ENCODE measurements at places on chromosomes 12 and 14. TPM values are rescaled to one million over a fixed set of nuclear protein-coding genes. Genes with fewer than 3 reads are reported as not detected.

GRCh38 chr14:93042968-93043940 is 72.5 kb downstream of the ITPK1 start:
- peak; percentile 15 for DNase-seq

PPP1R1A gene
- not detected for total RNA-seq

LALBA gene
- not detected for total RNA-seq

MUCL1 gene
- total RNA-seq: not detected

- no peak for DNase-seq
Measured at GRCh38 chr14:104690861-104691455, 1.5 kb downstream of the INF2 start.

DNA sequence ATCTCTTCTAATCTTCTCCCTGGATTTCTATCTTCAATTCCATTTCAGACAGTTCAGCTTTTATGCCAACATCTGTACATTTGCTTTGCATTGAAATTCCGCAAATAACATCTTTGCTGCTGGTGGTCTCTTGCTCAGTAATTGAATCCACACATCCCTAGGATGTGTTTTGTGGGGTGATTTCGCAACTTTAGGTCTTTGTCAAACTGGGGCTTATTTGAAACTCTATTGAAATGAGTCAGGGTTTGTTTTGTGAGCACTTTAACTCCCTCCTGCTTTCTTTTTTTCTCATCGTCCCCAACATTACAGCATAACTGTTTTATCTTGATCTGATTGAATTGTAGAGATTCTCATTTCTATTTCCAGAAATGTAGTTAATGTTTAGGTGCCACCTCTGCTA is 404.3 kb downstream of the NPAS3 start:
- no peak for DNase-seq

- DNase-seq: no peak
Measured at GRCh38 chr14:103160321-103161053, 37.2 kb downstream of the TNFAIP2 start.

DNA sequence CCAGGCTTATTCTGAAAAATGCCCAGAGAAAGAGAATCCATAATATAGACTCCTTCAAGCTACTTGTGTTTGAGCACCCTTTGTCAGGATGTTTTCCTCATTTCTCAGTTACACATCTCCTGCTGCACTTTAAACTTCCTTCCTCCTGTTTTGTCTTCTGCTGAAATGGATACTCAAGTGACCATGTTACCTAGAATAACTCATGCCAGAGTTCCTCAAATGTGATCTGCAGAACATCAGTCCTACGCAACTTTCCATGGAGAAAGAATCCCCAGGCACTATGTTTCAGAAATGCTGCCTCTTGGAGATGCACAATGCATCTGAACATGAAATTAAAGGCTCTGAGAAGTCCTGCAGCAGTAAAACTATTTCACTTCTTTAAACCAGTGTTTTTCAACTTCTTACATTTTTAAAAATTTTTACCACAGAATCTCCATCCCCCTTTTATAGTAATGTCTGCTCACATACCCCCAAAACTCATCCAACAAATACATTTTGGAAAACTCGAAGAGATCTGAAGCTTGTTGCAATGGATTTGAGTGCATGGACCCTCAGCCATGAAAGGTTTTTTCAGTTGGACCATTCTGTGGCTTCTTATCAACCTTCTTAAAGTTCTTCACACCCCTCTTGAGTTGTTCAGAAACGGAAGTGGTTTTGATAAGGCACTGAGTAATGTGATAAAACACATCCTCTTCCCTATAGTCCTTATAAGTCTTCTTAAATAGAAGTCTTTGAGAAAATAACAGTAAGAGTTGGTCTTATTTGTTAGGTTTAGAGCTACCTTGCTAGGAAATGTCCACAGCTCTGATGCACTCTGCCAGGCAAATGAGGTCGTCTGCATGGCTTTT is 84.5 kb upstream of the KCNA1 start:
- no peak for DNase-seq

- DNase-seq: no peak
Measured at GRCh38 chr12:92370828-92371227, 225.2 kb upstream of the BTG1 start.

GRCh38 chr14:74573421-74574089 is 38.5 kb downstream of the LTBP2 start:
- no peak for DNase-seq

DNA sequence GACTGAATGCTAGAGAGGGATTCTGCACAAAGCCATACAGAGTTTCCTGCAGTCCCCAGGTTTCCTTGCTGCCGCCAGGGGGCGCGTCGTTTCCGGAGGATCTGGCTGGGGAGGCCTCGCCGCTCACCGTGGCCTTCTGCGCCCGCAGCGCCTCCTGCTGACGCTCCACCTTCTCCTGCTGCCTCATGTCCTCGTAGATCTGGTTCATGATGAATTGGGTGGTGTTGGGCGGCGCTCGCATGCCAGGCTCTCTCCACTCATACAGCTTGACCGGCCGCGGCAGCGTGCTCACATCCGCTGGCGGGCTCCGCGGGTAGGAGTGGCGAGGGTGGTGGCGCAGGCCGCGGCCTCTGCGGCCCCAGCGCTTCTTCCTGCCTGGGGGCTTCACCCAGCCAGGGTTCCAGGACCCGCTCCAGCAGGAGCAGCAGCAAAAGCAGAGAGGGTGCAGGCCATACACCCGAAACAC is 987 bp downstream of the CCER1 start:
- no peak for DNase-seq

PLXNC1 gene
- total RNA-seq: not detected

DNA sequence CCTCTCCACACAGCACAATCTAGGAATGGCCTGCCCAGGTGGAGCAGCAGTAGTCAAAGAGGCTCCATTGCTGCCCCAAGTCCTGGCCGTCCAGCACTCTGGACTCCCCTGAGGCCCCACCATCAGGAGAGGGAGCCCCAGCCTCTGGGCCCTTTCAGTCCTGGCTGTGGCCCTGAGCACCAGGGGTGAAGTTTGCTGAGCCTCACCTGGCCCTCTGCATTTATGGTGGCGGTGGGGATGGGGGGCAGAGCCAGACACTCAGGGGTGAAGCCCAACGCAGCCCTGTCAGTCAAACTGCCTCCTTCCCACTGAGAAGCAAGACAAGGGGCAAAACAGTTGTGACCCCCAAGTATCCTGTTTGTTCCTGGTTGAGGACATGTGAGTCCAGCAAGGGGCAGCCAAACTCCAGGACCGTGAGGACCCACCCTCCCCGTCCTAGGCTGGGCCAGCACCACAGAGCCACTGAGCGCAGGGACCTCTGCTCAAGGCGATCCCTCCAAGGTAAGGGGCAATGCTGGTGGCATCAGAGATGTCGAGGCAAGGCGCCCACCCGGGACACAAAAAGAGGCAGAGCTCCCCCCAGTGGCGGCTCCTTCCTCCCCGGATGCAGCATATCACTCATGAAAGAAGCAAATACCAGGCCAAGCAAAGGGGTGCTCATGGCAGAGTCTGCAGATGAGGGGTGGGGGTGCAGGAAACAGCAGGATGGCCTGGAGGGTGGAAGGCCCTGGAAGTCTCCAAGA is 4.8 kb upstream of the AMN start:
- peak; percentile 13 for DNase-seq

IFI27L2 gene
- 99.6 TPM for total RNA-seq

CLBA1 gene
- 9.1 TPM for total RNA-seq

PRH2 gene
- total RNA-seq: not detected

GRCh38 chr14:75260025-75260763 is 18.4 kb upstream of the FOS start:
- no peak for DNase-seq

TMEM179 gene
- total RNA-seq: 3.8 TPM

DNA sequence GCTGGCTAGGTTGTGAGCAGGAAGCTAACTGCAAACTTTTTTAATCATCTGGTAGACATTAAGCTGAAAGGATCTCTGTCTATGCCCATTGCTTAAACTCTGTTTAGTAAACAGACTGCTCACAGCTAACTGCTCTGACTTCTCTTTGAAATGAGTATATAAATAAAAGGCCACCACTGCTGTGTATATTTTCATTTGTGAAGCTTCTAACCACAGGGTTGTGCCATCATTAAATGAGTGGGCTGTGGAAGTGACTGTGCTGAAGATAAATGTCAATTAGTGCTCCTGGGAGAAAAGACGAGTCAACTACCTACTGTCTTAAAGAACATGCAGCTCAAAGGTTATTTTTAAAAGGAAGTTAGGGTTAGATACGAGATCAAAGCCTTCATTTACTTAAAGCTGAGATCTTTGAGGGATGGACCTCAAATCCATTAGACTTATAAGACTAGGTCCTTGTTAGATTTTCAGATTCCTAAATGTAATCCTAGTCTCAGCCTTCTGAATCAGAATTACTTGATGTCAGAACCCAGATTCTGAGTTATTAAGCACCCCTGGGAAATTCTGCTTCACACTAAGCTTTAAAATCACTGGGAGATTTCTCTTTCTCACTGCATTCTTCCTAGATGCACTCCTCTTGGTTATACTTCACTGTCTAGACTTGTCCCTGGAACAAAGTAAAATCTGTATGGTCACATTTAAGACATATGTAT is 213.1 kb upstream of the FLRT2 start:
- no peak for DNase-seq

DNA sequence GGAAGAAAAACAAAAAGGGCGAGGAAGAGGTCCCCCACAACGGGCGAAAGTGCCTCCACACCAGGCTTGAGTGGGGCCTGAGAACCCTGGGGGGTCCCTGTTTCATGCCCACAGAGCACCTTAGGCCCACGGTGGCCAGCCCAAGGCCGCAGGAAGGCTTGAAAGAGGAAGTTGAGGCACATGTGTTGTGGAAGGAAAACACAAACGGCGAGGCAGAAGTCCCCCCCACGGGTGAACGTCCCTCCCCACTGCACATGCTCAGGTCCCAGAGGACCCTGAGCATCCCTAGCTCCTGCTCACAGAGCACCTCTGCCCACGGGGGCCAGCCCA is 371.5 kb downstream of the ALG10 start:
- DNase-seq: no peak

NTS gene
- 0.40 TPM for total RNA-seq

FOXN3 gene
- total RNA-seq: 8.7 TPM

TSHR gene
- total RNA-seq: not detected

TMEM229B gene
- 0.20 TPM for total RNA-seq

GLS2 gene
- total RNA-seq: not detected

GRCh38 chr12:115223322-115223721 is 539.3 kb upstream of the TBX3 start:
- DNase-seq: no peak

DNA sequence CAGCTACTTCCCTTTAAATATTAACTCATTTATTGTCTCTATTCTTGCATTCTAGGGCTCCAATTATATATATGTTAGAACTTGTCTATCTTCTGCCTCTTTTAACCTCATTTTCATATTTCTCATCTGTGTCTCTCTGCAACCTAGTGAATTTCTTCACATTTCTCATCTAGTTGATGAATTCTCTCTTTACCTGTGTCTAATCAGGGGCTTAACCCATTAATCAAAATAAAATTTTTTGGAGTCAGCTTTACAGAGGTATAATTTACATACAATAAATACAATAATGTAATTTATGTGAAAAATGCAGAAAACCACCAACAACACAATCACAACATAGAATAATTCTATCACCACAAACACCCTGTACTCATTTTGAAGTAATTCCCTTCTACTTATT is 255.2 kb downstream of the SOX5 start:
- DNase-seq: no peak

DNA sequence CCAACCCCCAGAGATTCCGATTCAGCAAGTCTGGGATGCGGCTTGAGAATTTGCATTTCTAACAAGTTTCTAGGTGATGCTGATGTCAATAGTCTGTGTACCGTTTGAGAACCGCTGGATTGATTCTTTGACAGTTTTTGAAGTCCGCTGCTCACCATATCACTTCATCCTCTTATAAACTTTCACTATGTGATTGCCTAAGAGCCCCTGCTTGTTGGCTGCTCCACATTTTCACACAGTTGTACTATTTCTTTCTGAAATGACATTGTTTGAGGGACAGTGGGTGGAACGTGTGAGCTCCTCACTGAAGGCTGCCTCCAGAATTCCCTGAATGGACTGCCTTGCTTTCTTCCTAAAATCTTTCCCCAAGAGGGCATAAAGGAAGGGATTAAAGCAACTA is 7.7 kb downstream of the C3AR1 start:
- DNase-seq: no peak

ANKRD13A gene
- total RNA-seq: 15.8 TPM

- no peak for DNase-seq
Measured at GRCh38 chr14:64605926-64606685, 56.3 kb downstream of the PPP1R36 start.

GRCh38 chr14:58071341-58071740 is 80.7 kb downstream of the ARMH4 start:
- DNase-seq: no peak

GRCh38 chr14:103108749-103109207 is 14.3 kb downstream of the EXOC3L4 start:
- no peak for DNase-seq

- DNase-seq: no peak
Measured at GRCh38 chr14:96047101-96047500, 7.9 kb downstream of the C14orf132 start.

DNA sequence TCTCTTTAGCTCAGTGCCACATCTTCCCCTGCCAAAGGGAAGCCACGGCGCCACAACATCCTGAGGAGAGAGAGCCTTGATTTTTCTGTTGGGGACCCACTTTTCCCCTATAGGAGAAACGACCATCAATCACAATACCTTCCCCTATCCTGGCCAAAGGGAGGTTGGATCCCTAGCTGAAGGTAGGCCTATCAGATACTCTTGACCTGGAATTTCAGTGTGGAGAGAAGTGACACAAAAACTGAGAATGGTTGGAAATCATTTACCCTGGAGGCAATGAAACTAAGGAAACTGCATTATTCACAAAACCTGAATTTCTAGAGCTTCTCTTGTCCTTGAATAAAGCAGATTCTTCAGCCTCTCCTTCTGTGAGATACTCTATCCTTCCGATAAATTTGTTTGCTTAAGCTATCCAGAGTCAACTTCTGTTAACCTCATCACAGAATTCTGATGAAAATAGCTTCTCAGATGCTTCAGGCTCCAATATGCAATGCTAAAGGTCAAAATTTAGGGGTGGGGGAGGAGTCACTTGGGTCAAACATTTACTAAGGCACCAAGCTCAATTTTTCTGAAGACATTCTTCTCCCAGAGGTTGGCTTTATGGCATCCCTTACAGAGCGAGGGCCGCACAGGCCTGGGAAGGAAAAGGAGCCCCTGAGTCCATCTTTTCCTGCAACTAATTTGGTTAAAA is 27.0 kb upstream of the DUSP6 start:
- no peak for DNase-seq

GRCh38 chr12:95625012-95625411 is 73.7 kb upstream of the USP44 start:
- no peak for DNase-seq

GRCh38 chr12:58225203-58225877 is 284.0 kb downstream of the ATP23 start:
- DNase-seq: no peak

- no peak for DNase-seq
Measured at GRCh38 chr12:97288531-97288930, 174.1 kb upstream of the RMST start.

Data from NCI-H460 (cell line).